ENCODE measurements at places on chromosomes 5 and 9.

DNA sequence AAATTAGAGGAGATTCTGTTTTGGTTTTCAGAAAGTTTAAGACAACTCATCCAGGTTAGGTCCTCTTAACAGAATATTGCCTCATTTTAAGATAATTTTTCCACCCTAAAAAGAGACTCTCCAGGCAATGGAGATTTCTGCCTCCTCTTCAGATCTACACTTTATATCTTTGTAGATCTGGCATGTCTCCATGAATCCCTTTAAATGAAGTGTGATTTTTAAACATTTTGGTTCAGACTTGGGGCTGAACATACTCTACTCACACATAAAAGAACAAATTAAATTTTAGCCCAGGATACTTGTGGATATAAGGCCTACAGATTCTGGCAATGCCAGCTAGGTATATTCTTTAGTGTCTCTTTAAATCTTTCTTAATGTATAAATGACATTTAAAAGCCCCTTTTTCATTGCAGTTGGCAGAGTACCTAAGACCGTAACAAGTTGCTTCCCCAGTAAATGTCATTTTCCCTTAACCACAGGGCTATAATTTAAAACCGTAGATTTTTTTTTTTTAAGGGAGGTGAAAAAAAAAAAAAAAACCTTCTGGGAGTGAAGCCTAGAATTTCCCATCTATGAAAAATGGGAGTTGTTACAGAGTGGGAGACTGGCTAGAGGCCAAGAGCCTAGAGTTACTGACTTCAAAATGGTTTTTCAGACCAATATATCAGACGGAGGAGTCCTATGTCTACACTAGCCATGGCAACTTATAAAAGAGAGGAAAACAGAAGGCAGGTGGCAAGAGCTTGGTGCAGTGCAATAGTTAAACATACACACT, 207.8 kb upstream of the TARS1 start:
- no peak for DNase-seq

DNA sequence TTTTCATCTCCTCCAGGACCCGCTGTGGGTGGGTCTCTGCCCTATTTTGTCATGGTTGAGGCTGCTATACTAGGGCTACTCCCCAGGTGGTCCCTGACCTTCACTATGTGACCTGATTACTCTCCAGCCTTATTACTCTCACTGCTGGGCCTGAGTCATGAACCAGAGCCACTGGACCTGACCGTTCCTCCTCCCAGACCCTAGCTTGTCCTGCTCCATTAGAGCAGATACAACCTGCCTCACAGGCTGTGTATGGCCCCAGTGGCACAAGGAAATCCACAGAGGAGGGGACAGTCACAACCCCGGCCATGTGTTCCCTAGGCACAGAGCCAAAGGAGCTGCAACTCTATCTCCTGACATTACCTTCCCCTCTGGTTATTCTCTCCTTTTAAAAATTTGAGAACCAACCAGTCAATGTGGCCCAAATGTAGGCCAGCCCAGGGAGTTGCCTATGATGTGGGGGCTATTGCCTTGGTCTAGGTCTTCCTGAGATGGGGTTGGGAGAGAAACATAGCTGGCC, 96.0 kb upstream of the FSTL4 start:
- no peak for DNase-seq

GRCh38 chr9:121073038-121073437, 1.7 kb upstream of the CNTRL start:
- no peak for DNase-seq

DNA sequence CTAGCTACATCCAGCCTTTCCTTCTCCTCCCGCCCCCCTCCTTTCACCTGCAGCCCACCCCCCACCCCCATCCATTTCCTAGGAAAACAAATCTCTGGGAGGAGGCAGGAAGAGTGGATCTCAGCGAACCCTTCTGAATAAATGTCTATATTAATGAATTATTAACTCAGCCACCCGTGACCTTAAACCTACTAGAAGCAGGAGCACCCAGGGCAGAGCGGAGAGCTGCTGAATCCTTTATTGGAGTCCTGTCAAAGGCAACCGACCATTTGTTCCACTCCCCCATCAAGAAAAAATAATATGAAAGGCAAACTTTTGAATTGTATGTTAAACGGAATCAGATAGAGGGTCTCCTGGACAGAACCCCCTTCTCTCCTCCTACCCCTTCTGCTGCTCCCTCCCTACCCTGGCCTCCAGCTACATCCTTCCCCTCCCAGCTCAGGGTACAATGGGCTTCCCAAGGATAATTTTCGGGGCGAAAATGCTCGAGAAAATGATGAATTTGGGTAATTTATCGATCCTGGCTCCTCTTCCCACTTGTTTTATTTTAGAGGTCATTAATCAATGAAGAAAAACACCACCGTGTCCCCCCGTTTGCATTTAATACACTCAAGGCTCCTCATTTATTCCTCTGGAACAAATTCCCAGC, 3.3 kb upstream of the PRDM6 start:
- DNase-seq: no peak

- no peak for DNase-seq
Observed at GRCh38 chr5:121251954-121252353, 599.7 kb upstream of the FTMT start.

- no peak for DNase-seq
Observed at GRCh38 chr9:14823800-14824199, 86.4 kb downstream of the FREM1 start.

- no peak for DNase-seq
Observed at GRCh38 chr5:122493091-122494021, 181.3 kb downstream of the SNCAIP start.

DNA sequence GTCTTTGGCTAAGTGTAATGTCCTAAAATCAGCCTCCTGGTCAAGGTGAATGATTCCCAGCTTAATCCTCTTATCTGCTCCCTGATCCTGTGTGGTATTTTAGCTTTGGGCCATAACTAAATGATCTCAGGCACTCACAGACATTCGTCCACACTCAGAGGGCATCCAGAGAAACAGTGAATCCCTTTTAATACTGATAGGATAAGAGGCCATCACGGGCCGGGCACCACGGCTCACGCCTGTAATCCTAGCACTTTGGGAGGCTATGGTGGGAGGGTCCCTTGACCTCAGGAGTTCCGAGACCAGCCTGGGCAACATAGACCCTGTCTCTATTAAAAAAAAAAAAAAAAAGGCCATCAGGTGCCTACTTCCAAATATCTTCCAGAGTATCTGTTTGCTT, 6.3 kb downstream of the PDCL start:
- no peak for DNase-seq

- no peak for DNase-seq
Observed at GRCh38 chr9:76302543-76302942, 91.7 kb downstream of the RFK start.

DNA sequence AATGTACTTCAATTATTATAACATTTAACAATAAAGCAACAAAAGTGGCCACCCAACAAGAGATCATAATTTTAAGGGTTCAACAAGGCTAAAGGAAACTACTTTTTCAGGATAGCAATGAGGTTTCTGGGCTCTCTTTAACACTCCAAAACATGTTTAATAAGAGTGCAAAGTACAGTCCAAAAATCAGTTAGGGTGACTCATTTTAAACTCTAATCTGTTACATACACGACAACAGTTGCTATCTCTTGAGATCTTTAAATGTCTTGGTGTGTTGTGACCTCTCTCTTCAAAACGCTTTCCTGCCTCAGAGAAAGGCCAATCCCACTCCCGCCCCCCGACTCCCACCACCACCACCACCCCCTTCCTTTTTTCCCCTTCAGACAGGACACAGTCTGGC, 11.5 kb downstream of the NFIB start:
- DNase-seq: no peak

All from GM10248 (cell line).